DMS53 (cell line): ENCODE measurements at places on chromosomes 6 and 20.

DNA sequence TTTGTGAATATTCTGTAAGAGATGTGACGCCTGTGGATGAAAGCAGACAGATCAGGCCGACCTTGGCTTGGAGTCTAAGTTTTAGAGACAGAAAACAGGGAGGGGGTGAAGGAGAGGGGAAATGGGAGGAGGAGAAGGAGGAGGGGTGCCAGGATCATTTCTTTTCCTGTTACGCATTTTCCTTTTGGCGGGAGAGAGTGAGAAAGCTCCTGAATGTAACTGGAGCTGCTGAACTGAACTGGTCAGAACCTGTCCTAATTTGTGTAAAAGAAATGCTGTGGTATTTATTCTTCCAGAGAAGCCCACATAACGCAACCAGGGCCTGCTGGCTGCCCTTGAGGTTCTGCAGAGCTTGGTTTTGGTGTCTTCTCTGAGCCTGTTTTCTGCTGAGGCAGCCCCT lies 41.9 kb downstream of the UTRN start:
- DNase-seq, result no peak

GRCh38 chr20:46807998-46808397 lies 86.6 kb upstream of the EYA2 start:
- no peak for DNase-seq

DNA sequence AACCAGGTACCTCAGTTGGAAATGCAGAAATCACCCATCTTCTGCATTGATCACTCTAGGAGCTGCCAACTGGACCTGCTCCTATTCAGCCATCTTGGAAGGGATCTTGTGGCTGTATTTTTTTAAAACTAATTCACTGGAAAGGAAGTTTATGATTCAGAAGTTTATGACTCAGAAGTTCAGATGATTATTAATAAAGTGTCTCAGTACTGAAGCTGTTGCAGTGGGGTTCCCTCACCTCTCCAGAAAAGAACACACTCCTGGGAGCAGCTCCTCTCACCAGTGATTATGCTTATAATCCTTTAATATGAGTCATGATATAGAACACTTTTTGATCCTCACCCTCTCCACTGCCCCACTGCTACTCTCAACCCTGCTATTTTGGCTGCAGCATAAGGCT lies 291.2 kb upstream of the HS3ST5 start:
- DNase-seq, result no peak

DNA sequence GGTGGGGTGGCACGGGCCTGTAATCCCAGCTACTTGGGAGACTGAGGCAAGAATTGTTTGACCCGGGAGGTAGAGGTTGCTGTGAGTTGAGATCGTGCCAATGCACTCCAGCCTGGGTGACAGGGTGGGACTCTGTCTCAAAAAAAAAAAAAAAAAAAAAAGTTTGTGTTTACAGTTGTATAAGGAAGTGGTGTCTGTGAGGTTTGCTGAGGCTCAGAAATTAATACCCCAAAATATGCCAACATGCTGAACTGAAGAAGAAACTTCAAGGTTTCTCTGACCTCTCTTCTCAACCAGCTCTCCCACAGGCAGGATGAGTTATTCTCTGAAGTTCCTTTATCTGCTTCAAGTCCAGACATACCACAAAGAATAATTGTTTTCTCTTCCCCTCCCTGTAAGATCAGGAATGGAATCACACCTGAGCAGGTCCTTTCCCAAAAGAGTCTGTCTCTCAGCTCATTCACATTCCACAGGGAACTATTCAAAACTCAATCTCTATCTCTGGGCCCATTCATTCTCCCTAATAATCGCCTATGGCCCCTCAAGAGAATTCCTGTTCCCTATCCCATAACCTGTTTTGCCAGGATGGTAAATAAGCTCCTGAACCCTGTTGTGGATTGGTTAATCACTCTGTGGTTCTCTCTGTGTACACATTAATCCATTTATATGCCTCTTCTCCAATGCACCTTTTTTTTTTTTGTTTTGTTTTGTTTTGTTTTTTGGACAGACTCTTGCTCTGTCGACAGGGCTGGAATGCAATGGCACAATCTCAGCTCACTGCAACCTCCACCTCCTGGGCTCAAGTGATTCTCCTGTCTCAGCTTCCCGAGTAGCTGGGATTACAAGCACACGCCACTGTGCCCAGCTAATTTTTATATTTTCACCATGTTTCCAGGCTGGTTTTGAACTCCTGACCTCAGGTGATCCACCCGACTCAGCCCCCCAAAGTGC lies 17.4 kb upstream of the KIFC1 start:
- DNase-seq, result no peak

DNA sequence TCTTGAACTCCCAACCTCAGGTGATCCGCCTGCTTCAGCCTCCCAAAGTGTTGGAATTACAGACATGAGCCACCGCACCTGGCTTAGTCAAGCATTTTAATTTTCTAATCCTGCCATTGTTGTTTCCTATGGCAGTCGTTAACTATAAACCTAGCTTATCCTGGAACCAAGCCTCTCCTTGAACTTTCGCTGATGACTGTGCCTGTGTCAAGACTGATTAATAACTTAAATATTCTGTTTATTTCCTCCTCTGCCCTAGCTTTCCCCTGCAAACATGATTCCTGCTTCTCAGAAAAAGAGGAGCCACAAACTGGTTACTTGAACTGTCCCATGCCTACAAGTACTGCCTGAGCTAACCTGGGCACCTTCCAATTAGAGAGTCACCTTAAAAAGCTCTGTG lies 1.5 kb downstream of the VNN1 start:
- DNase-seq, result no peak

DNA sequence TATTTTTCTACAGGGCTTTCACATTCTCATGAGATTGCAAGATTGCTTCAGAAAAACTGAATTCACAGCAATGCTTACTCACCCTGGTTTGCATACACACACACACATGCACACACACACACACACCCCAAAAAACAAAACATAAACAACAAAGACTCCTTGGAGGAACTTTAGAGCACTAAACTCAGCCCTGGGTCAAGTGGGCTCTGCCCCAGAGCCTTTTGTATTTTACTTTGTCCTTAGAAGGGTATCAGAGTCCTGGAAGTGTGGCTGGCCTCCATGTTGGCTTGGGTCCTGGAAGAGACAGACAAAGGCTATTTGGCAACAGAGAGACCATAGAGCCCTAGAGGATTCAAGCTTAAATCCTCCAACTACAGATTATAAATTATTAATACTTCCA lies 8.0 kb upstream of the CST9 start:
- DNase-seq, result no peak

- DNase-seq, result no peak
Observed at GRCh38 chr6:167209577-167209975, 51.8 kb upstream of the GPR31 start.

DNA sequence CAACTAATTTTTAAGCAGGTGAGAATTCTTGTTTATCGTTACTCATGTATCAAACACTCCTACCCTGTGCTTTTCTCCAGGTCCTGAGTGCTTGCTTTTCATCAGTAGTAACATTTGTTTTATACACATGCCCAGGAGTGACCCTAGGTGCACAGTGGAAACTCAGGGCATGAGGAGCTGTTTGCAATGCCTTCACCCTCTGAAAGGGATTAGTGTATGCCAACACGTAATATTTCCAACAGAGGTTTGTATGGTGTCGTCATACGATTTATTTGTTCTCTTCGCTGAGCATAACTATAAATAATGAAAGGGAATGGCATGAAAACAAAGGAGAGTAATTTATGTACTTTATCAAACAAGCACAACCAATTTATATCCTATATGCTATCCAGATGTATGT lies 537.4 kb upstream of the MMS22L start:
- no peak for DNase-seq

GRCh38 chr6:156283091-156283490 lies 494.1 kb upstream of the ARID1B start:
- DNase-seq, result no peak

DNA sequence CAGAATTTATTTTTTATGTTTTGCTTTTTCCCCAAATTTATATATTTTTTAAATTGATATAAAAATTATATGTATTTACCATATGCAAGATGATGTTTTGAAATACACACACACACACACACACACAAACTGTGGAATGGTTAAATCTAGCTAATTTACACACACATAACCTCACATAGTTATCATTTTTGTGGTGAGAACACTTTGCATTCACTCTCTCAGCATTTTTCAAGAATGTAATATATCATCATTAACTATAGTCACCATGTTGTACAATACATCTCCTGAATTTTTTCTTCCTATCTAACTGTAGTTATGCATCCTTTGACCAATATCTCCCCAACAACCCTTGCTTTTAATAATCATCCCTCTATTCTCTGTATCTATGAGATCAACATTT lies 52.2 kb downstream of the GFRAL start:
- no peak for DNase-seq

- no peak for DNase-seq
Observed at GRCh38 chr6:146311079-146311478, 232.6 kb upstream of the RAB32 start.

DNA sequence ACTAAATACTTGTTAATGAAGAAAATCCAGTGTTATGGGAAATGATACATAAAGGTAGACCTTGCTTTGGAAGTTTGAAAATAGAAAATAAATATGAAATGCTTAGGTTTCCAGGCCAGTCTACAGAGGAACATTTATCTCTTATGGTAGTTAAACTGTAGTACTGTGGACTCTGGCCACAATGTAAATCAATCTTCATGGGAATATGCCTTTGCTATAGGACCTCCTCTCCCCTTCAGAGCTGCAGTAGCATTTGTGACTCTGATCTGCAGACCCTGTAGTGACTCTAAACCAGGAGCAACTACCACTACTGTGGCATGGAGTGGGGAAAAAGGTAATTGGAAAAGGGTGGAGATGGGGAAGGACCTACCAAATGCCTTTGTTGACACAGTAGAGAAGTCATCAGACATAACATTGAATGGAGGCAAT lies 4.5 kb downstream of the HSPA1A start:
- DNase-seq, result no peak

GRCh38 chr6:62446647-62447316 lies 160.8 kb upstream of the KHDRBS2 start:
- peak; percentile 28 for DNase-seq

GRCh38 chr6:736657-737446 lies 43.9 kb upstream of the EXOC2 start:
- DNase-seq, result no peak

- DNase-seq, result no peak
Observed at GRCh38 chr6:128964233-128964755, 81.4 kb downstream of the LAMA2 start.
